ENCODE measurements at places on chromosomes 7 and 10.

DNA sequence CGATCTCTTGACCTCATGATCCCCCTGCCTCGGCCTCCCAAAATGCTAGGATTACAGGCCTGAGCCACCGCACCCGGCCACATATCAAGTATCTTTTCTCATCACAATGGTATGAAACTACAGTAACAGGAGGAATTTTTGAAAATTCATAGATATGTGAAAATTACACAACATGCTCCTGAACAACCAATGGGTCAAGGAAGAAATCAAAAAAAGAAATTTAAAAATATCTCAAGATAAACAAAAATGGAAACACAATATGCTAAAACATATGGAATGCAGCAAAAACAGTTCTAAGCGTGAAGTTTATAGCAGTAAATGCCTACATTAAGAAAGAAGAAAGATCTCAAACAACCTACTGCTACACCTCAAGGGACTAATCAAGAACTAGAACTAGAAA, 59.8 kb upstream of the ADAM12 start:
- no peak for DNase-seq

DNA sequence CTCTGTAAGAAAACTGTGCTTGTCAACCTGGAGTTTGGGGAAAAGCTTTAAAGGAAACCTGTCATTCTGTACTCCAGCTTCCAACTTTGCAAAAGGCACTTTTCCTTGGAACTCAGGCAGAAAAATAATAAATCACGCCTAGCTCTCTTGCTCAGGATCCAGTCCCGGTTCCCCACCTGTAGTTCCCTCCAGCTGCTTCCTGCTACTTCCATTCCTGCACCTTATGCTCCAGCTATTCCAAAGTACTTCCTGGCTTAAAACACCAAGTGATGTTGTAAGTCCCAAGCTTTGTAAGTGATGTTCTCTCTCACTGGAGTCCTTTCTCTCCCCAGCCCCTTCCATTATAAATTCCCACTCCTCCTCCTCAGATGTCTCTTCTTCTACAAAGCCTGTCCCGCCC, 98.6 kb downstream of the GRM8 start:
- no peak for DNase-seq

GRCh38 chr7:47482013-47482875, 99.7 kb downstream of the TNS3 start:
- DNase-seq, result no peak

- DNase-seq, result no peak
These were observed 11.4 kb downstream of the BHLHA15 start for GRCh38 chr7:98222533-98223195.

GRCh38 chr10:47037654-47038425, 126.6 kb downstream of the PTPN20 start:
- DNase-seq, result no peak

- DNase-seq, result no peak
These were observed 620.0 kb downstream of the CNTNAP2 start for GRCh38 chr7:146736446-146737190.

DNA sequence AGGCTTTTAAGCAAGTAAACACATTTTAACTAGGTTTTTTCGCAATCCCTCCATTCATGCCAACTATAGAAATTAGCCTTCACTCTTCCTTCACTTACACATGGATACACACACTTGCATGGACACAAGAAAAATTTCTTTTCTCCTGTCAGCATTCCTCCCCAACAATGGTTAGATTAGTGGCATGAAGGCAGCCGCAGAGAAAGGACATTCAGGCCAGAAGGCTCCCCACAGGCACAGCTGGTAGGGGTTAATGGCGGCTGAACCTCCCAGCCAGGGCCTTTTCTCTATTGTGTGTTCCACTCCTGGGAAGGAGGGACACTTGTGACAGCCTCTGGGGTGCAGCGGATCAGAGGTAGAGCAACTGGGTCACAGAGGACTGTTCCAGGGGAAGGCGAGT, 255.0 kb upstream of the SP8 start:
- no peak for DNase-seq

DNA sequence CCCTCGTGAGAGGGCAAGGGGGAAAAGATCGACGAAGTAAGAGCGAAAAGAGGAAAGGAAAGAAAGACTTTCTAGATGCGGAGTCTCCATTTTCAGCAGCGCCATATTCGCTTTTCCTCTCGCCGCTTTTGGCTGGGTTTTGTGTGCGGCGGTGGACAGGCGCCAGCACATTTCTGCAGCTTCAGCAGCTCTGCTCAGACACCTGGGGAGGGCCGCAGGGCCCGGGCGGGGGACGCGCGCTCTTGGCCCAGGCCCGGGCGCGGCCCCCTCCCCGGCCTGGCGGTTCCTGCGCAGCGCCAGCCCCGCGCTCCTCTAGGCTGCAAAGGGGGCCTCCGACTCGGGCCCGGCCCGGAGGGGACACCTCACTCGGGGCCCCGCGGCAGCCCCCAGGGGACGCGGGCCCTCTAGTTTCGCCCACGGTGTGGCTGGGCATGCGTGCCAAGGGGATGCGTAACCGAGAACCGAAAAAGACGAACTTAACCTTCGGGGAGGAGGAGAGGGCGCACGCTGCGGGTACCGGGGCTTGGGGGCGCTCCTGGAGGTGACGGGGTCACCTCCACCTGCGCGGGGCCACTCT, 34.5 kb upstream of the EBLN1 start:
- no peak for DNase-seq

DNA sequence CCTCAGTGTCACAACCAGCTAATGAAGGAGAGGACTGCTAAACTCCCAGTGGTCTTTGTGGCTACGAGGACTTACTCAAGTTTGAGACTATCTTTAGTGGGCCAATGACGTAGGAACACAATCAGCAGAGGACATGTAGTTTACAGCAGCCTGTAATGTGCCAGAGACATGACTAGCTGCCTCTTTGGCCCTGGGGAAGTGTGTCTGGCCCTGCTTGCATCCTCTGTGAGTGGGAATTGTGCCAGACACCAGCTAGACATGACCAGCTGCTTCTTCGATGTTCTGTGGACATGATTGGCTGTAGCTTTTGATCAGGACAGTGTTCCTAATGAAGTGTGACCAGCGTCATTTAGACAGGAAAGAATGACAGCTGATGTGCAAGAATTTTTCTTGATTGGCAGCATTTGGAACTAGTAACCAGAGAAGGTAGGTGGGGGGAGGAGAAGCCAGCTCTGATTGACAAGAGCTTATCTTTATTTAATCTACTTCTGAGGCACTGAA, 141.7 kb downstream of the AUTS2 start:
- DNase-seq, result no peak

DNA sequence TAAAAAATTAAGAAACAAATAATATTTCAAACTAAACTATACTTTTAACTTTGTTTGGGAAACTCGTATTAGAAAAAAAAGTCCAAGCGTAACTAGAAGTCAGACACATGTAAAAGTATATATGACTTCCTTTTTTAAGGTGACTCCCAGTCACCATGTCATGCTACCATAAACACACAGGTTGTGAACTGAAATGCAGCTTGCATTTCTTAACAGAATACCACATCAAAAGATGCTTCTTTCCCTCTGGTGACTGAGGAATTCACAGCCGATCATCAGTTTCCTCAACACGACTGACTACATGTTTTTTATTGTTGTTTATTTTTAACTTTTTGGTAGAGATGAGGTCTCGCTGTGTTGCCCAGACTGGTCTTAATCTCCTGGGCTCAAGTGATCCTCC, 445.0 kb downstream of the PARD3 start:
- no peak for DNase-seq

DNA sequence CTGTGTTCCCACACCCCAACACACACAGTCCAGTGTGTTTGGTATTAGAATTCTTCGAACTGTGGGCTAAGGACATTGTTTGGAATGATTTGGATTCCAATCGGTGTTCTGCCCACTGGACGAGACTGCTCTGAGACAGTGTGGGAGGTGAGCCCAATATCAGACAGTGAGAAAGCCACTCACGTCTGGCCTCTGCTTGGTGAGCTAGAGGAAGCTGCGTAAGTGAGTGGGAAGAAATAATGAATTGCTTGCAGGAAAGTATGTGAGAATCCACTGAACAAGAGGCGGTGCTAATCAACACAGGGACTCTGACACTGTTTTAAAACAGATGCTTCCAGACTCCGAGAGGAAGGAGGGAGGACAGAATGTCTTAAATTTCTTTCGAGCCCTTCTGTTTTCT, 675.0 kb upstream of the ANKRD30A start:
- DNase-seq, result no peak

- DNase-seq, result no peak
These were observed 18.4 kb downstream of the LRRC27 start for GRCh38 chr10:132350391-132350790.

DNA sequence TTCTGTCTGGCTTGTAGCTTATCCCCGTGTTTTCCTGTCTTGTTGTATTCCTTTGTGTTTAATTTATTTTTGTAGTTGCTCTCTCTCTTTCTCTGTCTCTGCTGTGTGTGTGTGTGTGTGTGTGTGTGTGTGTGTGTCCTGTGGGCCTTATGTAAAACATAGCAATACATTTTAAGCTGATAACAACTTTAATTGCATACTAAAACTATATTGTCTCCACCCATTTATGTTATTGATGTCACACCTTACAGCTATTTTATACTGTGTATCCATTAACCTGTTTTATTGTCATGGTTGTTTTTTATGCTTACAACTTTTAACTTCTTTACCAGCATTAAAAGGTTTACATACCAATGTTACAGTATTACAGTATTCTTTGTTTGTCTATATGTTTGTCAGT, 293.6 kb downstream of the SUGCT start:
- DNase-seq, result no peak

DNA sequence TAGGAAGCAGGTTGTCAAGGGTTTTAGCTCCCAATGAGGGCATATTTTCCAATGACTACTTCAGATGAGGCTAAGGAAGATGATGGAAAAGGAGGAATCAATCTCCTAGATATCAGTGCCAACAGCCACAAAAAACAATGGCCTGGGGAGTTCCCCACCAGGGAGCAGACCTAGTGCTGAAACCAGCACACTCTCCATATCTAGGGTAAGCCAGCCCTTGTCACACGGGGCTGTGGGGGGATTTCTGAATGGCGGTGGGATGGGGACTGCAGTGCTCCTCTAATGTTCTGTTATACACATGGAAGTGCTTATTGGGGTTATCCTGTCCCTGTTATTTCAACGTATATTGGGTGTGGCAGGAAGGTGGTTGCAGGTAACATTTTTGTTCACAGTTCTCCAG, 18.5 kb downstream of the EPC1 start:
- no peak for DNase-seq

DNA sequence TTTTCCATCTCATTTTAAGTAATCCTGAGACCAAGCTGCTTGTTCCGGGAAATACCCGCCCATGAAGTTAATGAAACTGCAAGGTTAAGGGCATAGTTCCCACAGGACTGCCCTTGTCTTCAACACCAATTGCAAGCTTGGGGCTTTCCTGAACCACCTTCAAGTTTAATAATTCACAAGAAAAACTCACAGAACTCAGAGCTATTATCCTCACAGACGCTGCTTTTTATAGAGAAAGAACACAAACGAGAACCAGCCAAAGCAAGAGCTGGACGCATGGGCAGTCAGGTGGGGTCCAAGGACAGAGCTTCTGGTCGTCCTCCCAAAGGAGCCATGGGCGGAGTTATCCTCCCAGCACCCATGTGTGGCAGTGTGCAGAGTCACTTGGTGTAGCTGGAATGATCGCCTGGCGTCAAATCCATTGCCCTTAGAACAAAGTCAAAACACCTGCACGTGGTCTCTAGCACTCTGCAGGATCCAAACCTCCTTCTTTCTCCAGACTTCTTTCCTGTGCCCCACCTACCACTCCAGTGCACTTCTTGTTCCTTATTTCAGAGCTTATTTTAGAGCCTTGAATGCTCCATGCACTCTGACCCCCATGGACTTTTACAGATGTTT, 56.7 kb downstream of the SNX10 start:
- DNase-seq, result no peak

DNA sequence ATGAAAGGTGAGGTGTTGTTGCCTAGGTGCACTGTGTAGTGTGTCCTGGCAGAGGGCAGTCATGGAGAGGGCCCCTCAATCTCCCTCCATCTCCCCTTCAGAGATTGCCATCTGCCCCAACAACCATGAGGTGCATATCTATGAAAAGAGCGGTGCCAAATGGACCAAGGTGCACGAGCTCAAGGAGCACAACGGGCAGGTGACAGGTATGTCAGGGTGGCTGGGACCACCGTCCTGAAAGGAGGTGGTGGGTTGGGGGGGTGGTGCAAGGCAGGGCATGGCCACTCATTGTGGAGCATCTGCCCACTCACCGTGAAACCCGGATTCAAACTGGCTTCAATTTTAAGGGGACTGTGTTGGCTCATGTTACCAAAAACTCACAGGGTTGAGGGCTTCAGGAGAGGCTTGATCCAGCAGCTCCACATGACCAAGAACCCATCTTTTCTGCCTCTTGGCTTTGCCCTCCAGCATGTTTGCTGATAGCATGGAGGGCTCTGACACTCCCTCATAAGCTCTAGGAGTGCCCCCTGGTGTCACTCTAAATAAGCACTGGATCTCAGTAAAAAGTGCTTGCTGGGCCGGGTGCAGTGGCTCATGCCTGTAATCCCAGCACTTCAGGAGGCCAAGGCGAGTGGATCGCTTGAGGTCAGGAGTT, 12.2 kb downstream of the ARPC1B start:
- DNase-seq, result no peak

GRCh38 chr10:33550811-33551210, 216.3 kb upstream of the NRP1 start:
- no peak for DNase-seq

GRCh38 chr7:101952355-101953247, 135.2 kb downstream of the CUX1 start:
- no peak for DNase-seq

DNA sequence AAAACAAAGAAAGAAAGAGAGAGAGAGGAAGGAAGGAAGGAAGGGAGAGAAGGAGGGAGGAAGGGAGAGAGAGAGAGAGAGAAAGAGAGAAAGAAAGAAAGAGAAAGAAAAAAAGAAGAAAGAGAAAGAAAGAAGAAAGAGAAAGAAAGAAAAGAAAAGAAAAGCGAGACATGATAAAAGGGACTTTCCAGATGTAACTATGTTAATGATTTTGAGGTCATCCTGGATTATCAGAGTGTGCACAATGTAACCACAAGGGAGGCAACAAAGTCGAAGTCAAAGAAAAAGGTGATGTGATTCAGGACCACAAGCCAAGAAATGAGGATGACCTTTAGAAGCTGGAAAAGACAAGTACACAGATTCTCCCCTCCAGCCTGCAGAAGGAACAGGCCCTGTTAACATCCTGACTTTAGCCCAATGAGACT, 48.9 kb upstream of the PAX2 start:
- DNase-seq, result no peak

DNA sequence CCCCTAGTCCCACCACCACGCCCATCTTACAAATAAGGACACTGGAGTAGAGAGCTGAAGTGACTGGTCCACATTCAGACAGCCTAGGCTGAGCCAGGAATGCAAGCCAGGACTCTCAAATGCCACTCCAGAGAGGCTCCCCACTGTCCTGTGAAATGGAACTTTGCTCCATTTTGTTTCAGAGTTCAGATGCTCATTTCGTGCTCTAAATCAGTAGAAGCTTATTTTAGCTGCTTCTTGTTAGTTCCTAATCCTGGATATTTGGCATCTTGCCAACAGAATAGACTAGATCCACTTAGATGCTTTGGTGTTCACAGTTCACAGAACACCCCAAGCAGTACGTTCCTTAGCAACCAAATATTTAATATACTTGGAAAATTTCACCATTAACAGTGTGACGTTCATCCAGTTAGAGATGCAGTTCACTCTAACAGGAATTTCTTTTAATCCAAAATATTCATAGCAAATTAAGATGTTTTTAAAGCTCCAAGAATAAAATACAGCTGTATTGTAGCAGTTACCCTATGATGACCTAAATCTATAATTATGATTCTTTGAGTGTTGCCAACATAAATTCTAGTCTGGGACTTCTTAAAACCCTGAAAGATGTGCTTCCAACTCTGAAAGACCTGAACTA, 7.3 kb downstream of the MMP21 start:
- no peak for DNase-seq

GRCh38 chr10:90318659-90319058, 539.2 kb downstream of the HTR7 start:
- no peak for DNase-seq

GRCh38 chr10:131274883-131275282, 36.6 kb downstream of the TCERG1L start:
- DNase-seq, result no peak
